Common myeloid progenitor, CD34-positive (primary cell): ENCODE measurements at places on chromosomes 7 and 10.
A peak's percentile ranks its signal among the peaks of the same experiment; 100 is the strongest.

DNA sequence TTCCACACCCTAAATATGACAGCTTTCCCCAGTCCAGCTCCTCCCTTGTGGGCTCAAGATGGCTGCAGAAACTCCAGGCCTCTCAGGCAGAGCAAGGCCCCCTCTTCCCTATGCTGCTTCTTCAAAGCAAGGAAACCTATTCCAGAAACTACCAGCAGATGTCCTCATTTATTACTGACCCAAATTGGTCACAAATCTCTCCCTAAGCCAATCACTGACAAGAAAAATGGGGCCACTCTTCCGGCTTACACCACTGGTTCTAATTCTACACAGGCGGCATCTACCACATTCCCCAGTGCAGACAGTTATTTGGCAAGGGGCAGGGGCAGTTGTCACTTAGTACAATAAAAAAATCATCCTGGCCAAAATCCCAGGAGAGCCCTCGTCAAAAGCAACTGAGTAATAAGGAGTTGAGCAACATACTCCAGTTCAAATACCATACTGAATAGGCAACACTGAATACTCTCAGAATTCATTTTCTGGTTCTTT lies 150.4 kb downstream of the SFMBT2 start:
- no peak overlapping the region for H3K27ac ChIP-seq
- H3K4me3 ChIP-seq: no peak overlapping the region
- peak; percentile 85 for DNase-seq
- H3K4me1 ChIP-seq: peaks cover 55% of the 10 kb centered on the region
- H3K27me3 ChIP-seq: no peaks in the 10 kb centered on the region

- no peak for DNase-seq
- H3K27me3 ChIP-seq: peaks cover 5% of the 10 kb centered on the region
- no peaks in the 10 kb centered on the region for H3K36me3 ChIP-seq
- no peaks in the 10 kb centered on the region for H3K4me1 ChIP-seq
- H3K4me3 ChIP-seq: no peak within 1 kb of the TSS
Measured at GRCh38 chr10:50885097-50885859, at the start of gene A1CF. Gene A1CF (minus strand): TSS chr10:50885627. CDS start chr10:50859940, 25,687 bp downstream.

GRCh38 chr7:147298611-147299043 lies 1182.0 kb downstream of the CNTNAP2 start:
- H3K27me3 ChIP-seq: no peaks in the 10 kb centered on the region
- H3K4me3 ChIP-seq: no peak overlapping the region
- peak; percentile 62 for DNase-seq
- H3K27ac ChIP-seq: no peak overlapping the region

DNA sequence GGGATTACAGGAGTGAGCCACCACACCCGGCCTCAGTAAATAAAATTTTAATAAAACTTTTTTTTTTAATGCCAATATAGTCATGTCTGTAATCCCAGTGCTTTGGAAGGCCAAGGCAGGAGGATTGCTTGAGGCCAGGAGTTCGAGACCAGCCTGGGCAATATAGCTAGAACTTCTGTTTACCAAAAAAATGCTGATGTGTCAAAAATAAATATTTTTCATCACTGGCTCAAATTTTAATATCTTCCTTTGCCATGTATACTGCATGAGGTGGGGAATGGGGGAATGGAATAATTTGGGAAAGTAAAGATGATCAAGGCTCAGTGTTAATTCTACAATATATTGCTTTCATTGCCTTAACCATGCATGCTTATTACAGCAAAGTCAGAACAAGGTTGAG lies 10.7 kb upstream of the RHBDD2 start:
- no peak for DNase-seq
- no peaks in the 10 kb centered on the region for H3K36me3 ChIP-seq
- H3K27me3 ChIP-seq: no peaks in the 10 kb centered on the region
- no peak overlapping the region for H3K27ac ChIP-seq

DNA sequence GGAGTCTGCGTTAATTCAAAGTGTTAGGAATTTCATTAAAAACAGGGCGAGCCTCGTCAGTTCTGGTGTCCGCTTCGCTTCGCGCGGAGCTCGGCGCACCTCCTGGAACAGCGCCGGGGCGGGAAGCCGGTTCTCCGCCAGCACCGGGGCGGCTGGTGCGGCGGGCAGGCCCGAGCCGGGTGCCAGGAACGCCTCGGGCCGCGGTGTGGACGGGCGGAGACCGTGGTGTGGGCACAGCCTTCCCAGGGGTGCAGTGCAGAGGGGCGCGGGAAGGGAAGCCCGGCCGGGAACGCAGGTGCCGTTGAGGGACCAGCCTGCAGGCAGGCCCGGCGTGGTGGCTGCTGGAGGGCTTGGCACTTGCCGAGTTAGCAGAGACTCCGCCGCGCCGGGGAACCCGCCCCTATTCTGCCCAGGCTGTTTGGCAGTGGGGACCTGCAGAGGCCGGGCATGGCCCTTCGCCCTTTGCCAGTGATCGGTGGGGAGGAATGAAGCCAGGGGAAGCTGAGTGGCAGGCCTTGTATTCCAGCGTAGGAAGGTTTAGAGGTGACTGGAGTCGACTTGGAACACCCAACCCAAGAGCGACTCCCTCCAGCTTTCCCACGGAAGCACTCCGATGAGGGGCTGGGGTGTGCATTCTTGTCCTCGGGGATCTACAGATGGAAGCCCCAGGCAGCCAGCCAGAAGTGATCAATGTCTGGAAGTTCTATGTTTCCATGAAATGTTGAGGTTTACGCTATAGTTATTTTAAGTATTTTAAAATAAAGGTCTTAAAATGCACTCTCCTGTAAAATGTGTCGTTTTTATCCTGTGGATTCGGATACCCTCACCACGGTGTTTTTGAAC lies 945 bp upstream of the RHEB start:
- no peak overlapping the region for H3K27ac ChIP-seq

GRCh38 chr10:3006607-3007006 lies 60.7 kb upstream of the PFKP start:
- H3K27ac ChIP-seq: no peak overlapping the region
- peaks cover 13% of the 10 kb centered on the region for H3K27me3 ChIP-seq
- no peaks in the 10 kb centered on the region for H3K4me1 ChIP-seq
- no peak overlapping the region for H3K4me3 ChIP-seq
- H3K36me3 ChIP-seq: no peaks in the 10 kb centered on the region
- DNase-seq: no peak

DNA sequence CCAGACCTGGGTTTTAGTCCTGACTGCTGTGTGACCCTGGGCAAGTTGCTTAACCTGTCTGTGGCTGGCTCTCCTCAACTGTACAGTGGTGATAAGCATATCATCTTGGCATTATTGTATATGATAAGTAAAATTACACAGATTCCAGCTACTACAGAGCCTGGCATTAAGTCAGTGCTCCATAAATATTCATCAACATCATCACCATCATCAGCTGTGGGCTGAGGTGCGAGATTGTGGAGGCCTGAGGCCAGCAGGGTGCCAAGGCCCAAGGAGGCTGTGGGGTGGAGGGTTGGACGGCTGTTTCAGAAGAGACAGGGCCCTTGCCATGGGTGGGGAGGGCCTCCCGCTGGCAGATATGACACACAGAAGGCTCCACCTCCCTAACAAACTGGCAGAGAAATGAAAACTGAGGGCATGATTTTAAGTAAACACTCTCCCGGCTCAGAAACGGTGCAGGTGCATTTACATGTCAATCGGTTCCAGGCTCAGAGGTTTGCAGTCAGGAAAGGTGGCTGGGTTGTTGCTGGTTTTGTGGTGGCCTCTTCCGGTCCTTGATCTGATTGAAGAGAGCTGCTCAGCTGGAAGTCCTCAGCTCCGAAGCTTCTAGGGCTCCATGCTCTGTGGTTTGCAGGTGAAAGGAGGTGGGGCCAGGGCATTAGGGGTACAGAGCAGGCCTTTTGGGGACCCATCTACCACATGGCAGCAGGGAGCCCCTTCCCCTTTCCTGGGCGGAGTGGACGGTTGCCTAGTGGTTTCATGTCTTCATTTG lies 10.2 kb downstream of the CRYGN start:
- H3K36me3 ChIP-seq: no peaks in the 10 kb centered on the region
- H3K4me3 ChIP-seq: no peak overlapping the region
- H3K4me1 ChIP-seq: peaks cover 40% of the 10 kb centered on the region
- no peaks in the 10 kb centered on the region for H3K27me3 ChIP-seq
- DNase-seq: peak; percentile 77

DNA sequence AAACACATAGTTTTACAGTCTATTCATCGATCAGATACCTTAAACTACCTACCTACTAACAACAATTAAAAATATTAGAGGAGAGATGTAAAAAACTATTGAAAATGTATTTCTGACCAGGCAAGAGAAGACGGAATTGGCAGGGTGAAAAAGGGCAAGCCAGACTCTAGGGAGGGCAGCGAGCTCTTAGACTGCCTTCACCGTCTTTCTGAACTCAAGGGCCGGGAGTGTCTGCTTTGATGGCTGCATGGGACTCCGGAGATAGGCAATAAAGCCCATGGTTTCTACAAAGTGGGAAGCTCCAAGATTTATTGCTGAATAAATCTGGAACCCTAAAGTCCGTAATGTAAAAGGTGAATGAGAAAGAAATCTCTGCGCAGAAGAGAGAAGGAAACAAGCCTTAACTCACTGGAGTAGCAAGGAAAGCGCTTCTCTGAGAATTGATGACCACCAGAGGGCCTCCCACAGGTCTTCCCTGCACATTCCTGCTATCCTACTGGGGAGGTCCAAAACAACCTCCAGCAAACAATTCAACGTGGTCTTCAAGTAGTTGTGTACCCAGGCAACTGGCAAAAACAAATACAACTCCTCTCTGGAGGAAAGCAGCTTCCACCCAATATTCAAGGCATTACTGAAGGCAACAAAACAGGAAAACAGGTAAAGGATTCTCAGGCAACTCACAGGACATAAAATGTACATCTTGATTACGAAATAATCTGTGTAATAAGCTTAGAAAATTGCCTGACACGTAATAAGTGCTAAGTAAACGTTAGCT lies 181.3 kb downstream of the SDK1 start:
- peaks cover 4% of the 10 kb centered on the region for H3K27me3 ChIP-seq
- H3K27ac ChIP-seq: no peak overlapping the region
- H3K36me3 ChIP-seq: no peaks in the 10 kb centered on the region
- H3K4me1 ChIP-seq: no peaks in the 10 kb centered on the region
